ENCODE measurements at places on chromosomes 16 and 17.
A peak's percentile ranks its signal among the peaks of the same experiment; 100 is the strongest.

GRCh38 chr17:59388069-59388556 lies 56.7 kb downstream of the YPEL2 start:
- no peak for DNase-seq

- peak; percentile 10 for DNase-seq
Measured at GRCh38 chr16:46929378-46930332, 43.8 kb downstream of the DNAJA2 start.

DNA sequence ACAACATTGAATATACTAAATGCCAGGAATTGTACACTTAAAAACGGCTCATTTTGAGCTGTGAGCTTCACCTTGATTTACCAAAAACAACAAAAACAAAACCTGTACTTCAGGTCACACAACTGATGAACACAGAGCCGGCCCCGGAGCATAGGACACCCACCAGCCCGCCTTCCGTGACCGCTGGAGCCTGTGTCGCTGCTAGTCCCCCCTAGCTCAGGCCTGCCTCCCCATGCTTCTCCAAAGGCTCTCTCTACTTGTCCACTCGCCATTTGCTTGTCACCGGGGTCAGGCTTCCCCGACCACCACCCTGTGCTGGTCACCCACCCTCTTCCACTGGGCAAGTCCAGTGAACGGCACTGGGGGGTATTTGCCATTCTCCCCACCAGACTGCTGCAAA lies 113.8 kb upstream of the TNRC6C start:
- no peak for DNase-seq

DNA sequence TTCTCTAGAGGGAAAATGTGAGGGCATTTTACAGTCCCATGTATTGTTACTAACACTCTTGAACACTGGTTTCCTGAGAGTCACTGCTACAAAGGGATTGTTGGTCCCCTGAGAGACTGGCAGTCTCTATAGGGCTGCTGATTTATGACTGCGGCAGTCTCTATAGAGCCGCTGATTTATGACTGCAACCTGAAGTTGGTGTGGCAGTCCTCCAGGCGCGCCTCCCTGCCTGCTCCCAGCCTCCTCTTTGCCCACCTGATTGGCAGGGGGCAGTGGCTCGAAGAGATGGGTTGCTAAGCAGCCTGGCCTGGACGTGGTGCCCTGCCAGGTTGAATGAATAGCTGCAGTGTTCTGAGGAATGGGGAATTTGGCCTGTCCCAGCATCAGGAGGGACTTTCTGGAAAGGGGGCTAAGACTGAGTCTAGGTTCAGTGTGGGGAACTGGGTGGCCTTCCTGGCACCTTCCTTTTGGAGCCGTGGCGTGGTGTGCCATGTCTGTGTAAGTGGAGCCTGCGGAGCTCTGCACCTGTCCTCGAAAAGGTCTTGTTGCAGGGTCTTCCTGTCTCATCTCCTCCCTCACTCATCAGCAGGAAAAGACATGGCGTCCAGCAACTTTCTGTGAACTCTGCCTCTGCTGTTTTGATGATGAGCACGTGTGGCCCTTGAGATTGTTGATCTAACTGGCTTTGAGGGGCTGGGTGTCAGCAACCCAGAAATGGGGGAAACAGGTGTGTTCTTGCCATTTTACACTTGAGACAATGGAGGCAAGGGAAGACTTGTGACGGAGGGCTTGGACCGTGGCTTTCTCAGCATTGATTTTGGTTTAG lies 24.9 kb downstream of the SAP30BP start:
- no peak for DNase-seq

- no peak for DNase-seq
Measured at GRCh38 chr17:51065466-51065865, 55.2 kb downstream of the SPAG9 start.

DNA sequence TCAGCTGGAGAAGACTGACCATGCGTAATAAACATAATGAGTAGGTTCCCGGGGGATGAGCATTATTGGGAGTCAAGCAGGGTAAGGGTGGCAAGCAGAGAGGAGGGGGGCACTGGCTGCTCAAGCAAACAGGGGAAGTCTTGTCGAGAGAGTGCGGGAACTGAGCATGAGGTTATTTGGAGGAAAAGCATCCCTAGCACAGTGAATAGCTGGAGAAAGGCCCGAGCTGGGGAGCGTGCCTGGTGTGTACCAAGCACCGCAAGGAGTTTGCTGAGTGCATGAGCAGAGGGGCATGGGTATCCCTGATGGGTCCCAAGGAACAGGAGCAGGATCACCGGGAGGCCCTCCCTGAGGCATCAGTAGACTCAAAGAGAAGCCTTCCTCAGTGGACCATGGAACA lies 17.2 kb downstream of the CYTH1 start:
- DNase-seq = no peak

- DNase-seq = no peak
Measured at GRCh38 chr16:20042848-20043247, 30.8 kb downstream of the GPR139 start.

GRCh38 chr16:9092282-9092977 lies 986 bp downstream of the HAPSTR1 start:
- no peak for DNase-seq

DNA sequence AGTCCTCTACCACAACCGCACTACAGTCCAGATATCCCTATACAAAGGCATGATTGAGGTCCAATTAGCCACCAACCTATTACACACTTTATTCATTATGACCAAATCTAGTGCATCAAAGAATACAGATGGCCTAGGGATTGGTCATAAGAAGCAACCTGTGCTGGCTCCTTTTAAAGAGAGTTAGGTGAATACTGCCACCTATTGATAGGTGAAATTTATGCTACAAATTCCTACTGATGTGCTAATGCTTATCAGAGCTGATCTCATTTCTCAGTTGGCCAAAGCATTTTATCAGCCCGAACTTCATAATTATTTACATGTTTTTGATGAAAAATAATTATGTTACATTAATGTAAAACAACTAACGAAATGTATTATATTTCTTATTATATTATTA lies 166.3 kb downstream of the ANKFN1 start:
- no peak for DNase-seq

Data from stimulated activated CD8-positive, alpha-beta memory T cell treated with anti-CD3 and anti-CD28 coated beads, Interleukin-7, amount 100 ng/mL, for 4 hours (primary cell).